ENCODE measurements at places on chromosomes 12 and 14.

DNA sequence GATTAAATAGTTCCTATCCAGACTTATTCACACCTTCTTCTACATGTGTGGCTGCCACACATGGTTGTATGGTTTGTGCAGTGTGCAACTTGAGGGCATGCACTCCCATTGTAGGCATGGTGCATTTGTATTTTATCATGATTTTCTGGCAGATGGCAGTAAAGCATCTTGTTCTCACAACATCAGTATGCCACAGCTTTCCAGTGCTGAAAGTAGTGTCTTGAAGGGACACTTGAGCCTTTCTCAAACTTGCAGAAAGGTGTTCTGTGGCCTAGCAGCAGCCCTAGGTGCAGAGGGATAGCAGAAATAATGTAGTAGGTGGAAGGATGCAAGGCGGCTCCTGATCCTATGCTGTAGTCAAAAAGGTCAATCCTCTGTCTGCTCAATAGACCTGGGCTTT, 72.9 kb downstream of the LMNTD1 start:
- DNase-seq, result no peak

GRCh38 chr12:80702889-80703805, 4.3 kb upstream of the MYF6 start:
- DNase-seq, result no peak

DNA sequence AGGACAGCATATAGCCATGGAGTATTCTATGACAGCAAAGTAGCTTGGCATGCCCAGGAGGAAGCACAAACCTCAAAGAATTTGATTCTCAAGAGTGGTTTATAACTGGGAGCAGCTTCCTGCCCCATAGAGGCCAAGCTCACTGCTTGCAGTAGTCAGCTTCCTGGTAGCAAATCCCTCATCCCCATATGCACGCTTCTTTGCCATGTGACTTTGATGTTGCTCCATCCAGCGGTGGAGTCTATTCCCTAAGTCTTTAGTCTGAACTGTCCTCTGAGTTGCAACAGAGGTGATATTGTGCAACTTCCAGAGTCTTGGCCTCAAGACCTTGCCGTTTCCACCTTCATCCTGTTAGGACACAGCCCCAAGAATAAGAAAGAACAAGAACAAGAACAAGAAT, 996.8 kb upstream of the TMEM132C start:
- no peak for DNase-seq

DNA sequence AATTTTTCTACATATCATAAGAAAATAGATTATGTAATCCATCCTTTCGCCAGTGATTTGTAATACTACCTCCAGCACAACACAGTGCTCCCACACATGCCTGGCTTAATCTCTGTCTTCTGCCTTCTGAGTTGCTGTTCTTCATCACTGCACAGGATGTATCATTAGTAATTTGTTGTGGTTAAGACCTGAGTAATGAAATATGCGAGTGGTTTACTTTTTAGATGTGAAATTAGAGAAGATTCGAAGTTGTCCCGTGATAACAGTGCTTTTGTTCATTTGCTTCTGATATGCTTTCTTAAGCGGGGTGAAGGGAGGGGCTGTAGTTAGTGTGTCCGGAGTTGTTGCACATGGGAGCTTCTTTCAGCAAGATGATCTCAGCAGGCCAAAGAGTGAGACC, 18.1 kb downstream of the KRT85 start:
- DNase-seq, result no peak

DNA sequence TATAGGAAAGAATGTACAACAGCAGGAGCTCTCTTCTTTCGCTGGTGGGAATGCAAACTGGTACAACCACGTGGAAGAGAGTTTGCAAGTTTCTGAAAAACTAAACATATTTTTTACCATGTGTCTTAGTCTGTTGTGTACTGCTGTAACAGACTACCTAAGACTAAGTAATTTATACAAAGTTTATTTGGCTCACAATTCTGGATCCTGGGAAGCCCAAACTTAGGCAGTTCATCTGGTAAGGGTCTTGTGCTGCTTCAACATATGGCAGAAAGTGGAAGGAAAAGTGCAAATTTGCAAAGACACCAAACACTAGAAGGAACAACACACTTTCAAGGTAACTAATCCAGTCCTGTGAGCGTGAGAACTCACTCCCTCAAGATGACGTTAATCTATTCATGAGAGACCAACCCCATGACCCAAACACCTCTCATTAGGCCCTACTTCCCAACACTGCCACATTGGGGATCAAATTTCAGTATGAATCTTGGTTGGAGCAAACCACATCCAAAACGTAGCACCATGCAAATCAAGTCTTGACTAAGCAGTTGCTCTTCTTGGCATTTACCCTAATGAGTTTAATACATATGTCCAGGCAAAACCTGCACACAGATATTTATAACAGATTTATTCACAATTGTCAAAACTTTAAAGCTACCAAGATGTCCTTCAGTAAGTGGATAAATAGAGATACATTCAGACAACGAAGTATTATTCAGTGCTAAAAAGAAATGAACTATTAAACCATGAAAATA, 481.9 kb upstream of the FOXG1 start:
- DNase-seq, result no peak

GRCh38 chr12:19884021-19884492, 444.8 kb downstream of the AEBP2 start:
- DNase-seq, result no peak

GRCh38 chr14:91744068-91744480, 12.2 kb upstream of the CATSPERB start:
- no peak for DNase-seq

DNA sequence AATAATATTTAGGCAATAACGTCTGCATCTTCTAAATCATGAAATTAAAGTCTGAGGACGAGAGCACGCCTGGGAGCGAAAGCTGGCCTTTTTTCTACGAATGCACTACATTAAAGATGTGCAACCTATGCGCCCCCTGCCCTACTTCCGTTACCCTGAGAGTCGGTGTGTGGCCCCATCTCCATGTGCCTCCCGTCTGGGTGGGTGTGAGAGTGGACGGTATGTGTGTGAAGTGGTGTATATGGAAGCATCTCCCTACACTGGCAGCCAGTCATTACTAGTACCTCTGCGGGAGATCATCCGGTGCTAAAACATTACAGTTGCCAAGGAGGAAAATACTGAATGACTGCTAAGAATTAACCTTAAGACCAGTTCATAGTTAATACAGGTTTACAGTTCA, 19.3 kb downstream of the CKB start:
- no peak for DNase-seq

GRCh38 chr14:22822016-22822570, 6.9 kb upstream of the SLC7A7 start:
- DNase-seq, result no peak

Measured in activated gamma-delta T cell treated with Interleukin-2 at 50 U/mL for 16 hours (primary cell).